ENCODE measurements at places on chromosomes 5 and 9.

DNA sequence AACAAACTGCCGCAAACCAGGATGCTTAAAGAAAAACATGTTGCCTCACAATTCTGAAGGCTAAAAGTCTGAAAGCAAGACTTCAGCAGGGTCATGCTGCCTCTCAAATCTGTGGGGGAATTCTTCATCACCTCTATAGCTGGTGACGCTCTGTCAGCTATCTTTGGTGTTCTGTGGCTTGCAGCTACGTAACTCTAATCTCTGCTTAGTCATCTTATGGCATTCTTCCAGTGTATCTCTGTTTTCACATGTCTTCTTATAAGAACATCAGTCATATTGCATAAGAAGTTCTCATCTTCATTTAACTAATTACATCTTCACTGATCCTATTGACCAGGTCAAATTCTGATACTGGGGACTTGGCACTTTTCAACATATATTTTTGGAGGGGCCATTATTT, 243.0 kb downstream of the CDH10 start:
- DNase-seq: no peak

DNA sequence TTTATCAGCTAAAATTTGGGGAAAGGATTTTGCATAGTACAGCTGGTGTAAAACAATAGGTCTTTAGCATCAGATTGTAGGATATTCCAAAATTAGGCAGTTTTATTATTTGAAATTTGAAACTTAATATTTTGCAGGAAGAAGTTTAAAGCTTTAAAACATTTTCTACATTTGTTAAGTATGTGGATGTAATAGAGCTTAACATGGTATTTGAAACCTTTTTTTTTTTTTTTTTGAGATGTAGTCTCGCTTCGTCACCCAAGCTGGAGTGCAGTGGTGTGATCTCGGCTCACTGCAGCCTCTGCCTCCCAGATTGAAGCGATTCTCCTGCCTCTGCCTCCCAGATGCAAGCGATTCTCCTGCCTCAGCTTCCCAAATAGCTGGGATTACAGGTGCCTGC, 2.9 kb downstream of the DENND4C start:
- no peak for DNase-seq

- no peak for DNase-seq
These were observed 202.8 kb downstream of the CWC27 start for GRCh38 chr5:64971513-64971912.

- no peak for DNase-seq
These were observed 81.8 kb downstream of the PRDM6 start for GRCh38 chr5:123170816-123171215.

- no peak for DNase-seq
These were observed 13.1 kb upstream of the HSD17B4 start for GRCh38 chr5:119439140-119439631.

DNA sequence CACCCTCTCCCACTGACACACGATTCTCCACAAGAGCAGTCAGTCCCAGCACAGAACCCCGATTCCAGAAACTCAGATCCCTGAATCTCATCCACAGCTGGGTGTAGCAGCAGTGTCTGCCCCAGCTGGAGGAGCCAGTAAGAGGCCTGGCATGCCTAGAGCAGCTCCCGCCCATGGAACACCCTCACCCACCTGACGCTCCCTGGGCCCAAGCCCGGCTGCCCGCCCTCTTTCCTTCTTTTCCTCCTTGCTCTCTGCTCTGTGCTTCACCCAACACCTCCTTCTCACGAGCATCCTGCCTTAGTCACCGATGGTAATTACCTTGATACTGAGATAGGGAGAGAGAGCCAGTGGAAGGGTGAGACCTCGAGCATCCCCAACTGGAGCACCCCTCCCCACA, 8.7 kb downstream of the PCDH1 start:
- DNase-seq: no peak

DNA sequence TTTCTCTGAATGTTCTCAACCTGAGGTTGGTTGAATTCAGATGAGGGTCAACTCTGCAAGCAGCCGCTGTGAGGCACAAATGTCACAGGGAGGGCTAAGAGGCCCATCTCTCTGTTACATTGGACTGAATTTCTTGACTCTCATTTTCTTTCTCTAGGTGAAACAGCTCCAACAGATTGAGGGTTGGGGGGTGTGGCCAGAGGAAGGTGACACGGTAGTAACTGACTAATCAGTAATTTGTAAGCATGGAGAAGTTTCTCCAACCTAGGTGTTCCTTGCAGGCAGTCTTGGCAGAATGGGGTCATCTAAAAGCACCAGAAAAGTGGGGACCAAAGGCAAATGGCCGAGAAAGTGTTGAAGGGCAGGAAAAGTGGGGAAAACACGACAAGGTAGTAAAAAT, 16.8 kb downstream of the CCT5 start:
- no peak for DNase-seq

GRCh38 chr5:170865622-170866021, 3.8 kb downstream of the RANBP17 start:
- DNase-seq: no peak

DNA sequence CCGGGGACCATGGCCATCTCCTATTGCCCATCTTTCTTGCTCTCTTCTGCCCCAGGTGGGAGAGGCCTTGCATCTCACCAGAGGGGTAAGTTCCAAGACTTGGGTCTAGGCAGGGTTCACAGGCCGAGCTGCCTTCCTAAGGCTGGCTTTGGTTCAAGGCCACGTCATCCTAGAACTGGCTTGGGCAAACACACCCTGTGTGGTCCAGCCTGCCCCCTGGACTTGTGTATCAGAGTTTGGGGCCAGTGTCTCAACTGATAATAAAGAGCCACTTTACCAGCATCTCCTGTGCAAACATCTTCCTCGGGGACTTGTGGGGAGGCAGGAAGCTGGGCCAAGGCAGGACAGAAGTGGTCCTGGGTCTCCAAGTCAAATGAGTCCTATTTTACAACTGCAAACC, 17.8 kb downstream of the BOD1 start:
- DNase-seq: no peak

DNA sequence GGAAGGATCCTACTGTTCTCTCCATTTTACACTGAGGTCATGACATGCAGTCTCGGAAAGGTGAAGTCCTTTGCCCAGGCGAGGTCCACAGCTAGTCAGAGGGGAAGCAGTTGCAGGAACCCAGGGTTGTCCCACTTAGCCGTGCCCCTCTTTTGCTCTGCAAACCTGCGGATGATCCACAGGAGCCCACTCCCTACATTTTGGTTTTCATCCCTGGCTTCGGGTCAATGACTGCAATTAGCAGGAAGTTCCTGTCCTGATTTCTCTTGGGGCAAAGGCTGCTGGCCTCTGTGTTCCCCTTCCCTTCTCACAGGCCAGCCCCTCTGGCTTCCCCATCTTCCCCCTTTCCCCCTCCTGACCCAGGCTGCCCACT, 1.3 kb downstream of the SLC2A8 start:
- no peak for DNase-seq

DNA sequence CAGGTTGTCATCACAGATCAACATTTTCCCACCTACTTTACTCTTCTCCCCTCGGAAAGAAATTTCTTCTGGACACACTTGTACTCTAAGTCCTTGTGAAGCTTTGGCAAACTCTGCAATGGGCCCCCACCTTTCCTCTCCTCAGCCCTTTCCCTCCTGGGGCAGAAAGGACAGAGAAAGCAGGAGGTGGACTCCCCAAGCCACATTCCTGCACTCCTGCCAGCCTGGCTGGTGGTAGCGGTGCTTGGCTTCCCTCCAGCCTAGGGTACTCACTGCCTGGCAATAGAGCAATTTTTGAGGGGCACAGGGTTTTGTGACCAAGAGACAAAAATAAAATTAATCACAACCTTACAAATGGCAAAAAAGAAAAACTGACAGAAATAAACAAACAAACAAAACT, 451.4 kb downstream of the ZSWIM6 start:
- DNase-seq: no peak

GRCh38 chr5:14241141-14241540, 98.0 kb downstream of the TRIO start:
- no peak for DNase-seq

- no peak for DNase-seq
These were observed 26.5 kb upstream of the BOD1 start for GRCh38 chr5:173642895-173643481.

DNA sequence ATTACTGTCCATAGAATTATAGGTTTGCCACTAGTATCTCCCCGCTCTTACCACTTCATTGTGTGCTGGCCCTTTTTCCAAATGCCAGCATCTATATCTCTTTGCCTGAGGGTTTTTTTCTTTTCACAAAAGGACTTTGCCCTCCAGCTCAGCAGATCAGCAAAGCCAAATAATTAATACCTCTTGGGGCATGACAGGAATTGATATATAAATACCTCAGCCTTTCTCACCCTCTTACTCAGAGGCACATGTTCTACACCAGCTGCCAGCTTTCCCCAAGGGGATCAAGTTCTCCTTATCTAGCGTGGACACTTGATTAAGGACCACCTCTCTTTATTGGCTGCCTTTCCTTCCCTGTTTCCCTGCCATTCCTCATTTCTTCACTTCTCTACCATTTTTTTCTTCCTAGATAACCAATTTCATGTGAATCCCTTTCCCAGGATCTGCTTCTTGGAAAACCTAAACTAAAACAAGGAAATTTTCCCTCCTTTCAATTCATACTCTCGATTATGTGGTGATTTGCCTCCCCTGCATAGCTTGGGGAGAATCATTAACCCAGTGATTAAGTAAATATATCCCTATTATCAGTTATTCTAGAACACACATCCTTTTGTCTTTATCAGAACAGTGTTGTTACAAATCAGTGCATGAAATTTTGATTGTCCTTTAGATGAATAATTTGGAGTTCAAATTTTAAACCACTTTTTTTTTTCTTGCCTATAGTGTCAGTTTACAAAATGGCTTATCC, 6.9 kb upstream of the NUDT12 start:
- DNase-seq: no peak

DNA sequence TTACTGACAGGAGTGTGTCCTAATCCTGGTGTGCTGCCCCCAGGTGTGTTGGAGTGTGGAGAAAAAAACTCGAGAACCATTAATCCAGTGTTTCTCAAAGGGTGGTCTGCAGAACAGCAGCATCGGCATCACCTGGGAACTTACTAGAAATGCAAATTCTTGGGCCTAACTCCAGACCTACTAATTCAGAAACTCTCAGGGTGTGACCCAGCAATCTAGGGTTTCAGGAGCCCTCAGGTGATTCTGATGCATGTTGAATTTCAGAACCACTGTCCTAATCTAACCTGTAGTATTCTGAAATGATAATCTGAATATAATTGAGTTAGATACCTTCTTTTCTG, 30.0 kb upstream of the IL6ST start:
- DNase-seq: no peak

DNA sequence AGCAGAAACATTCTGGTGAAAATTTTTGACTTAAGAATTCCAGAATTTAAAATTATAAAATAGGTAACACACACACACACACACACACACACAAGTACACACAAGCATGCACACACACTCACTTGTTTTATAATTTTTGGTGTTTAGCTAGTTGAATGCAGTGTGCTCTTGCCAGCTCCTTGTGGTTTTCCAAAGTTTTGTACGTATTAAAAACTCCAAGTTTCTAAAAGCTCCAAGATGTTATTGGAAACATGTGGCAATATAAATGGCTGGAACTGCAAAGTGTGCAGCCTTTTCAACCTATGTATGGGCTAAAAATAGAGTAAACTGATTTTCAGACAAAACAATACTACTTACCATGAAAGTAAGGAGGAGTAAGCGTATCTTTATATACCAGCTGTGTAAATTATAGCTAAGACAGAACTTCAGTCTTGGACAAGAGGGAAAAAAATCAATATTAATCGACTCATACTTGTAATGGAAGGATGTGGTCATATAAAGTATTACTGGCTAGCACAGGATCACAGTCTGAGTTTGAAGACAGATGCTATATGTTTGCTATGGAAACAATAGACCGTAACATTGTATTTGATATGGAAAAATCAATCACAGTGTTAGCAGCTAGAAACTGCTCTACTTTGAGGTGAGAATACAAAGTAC, 727.1 kb upstream of the GRAMD2B start:
- no peak for DNase-seq

- no peak for DNase-seq
These were observed 1.1 kb downstream of the DNAJC21 start for GRCh38 chr5:34930462-34930844.

- DNase-seq: no peak
These were observed 144.6 kb upstream of the RPS23 start for GRCh38 chr5:82422751-82423181.

GRCh38 chr9:75229605-75230332, 141.5 kb downstream of the OSTF1 start:
- DNase-seq: no peak

GRCh38 chr9:137278061-137278701, 655 bp downstream of the TOR4A start:
- no peak for DNase-seq

GRCh38 chr9:127611603-127611898, 526 bp upstream of the STXBP1 start:
- DNase-seq: no peak

DNA sequence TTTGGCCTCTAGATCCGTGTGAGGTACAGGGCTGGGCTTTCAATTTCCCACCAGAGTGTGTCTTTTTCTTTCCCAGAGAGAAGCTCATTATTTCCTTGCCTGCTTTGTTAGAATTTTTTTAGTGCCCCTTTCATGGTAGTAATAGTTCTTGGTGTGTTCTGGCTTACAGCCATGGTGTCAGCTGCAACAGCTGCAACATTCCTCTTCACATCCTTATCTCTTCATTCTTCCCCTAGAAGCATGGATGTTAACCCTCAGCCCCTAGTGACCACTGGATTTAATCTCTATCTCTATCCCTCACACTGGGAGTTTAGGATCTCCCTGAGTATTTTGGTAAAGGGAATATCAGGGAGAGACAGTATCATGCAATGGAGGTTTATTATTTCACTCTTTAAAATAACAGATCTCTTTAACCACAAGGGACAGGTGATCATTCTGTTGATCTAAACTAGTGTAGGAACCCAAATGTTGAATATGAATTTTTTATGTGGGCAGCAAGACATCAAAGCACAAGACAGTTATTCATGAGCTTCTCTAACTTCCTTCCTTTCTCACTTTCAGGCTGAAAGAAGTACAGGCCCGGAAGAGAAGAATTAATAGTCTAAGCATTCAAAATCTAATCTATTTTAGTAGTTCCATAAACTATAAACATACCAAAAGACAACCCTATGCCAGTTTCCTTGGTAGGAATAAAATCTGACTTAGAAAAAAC, 160.2 kb downstream of the FAM170A start:
- no peak for DNase-seq

DNA sequence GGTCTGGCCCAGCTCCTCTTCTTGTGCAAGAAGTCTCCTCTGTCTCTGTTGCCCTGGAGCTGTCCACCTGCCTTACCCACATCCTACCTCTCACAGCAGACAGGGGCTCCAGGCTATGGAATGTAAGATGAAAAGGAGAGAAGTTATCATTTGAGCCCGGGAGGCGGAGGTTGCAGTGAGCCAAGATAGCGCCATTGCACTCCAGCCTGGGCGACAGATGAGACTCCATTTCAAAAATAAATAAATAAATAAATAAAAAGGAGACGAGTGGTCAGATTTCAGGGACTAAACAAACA, 37.5 kb upstream of the DENND4C start:
- no peak for DNase-seq

GRCh38 chr5:111680737-111681413, 76.1 kb downstream of the NREP start:
- DNase-seq: no peak
